ENCODE measurements at places on chromosomes 16 and 17.

DNA sequence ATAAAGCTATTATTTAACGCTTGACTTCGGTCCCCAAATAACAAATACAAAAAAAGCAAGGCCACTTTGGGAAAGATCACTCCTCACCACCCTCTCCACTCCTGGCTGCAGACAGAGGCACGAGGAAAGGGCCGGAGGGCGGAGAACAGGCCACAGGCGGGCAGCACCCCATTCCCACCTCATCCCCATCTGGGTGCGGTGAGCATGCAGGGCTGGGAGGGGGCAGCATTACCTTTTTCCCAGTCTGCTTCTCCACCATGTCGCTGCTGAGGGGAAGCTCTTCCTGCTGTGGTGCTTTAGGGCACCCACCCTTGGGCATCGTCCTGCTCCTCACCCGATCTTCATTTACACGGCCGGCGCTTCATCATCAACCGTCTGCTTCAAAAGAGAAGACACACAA is 99.2 kb downstream of the ZNF778 start:
- no peak for DNase-seq

DNA sequence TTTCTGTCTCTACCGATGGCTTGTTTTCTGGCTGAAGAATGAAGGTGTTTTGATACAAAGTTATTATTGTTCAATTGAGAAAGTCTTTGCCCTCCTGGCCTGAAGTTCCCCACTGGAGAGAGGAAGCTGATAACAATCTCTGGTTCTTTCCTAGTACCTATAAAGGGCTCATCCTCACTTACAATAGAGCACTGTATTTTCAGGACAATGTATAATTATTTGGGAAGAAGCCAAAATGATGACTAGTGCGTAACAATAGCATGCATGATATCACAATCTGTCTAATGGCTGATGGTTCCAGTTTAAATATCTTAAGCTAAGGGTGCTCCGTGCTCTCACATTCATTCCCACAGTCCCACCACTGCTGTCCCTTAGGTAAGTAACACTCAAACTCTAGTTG is 230.7 kb downstream of the IRX3 start:
- DNase-seq: no peak

GRCh38 chr16:27085182-27085581 is 18.5 kb downstream of the C16orf82 start:
- no peak for DNase-seq

GRCh38 chr16:22190081-22190775 is 15.8 kb upstream of the EEF2K start:
- DNase-seq: peak; percentile 94

DNA sequence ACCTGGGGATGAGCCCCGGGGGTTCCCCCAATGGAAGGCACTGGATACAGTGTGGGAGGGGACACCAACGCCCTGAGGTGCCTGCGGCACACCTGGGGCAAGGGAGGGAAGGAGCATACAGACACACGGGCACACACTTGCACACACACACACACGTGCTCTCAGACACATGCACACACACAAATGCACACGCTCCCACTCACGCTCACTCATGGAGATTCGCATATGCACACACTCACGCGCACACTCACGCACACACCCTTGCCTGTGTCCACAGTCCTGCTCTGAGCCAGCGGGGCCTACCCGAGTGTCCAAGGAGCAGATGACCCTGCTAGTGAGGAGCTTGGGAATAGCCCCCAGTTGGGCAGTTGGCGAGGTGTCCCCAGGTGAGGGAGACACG is 16.7 kb upstream of the PVALEF start:
- no peak for DNase-seq

GRCh38 chr17:79652999-79653643 is 42.3 kb upstream of the RBFOX3 start:
- DNase-seq: no peak

DNA sequence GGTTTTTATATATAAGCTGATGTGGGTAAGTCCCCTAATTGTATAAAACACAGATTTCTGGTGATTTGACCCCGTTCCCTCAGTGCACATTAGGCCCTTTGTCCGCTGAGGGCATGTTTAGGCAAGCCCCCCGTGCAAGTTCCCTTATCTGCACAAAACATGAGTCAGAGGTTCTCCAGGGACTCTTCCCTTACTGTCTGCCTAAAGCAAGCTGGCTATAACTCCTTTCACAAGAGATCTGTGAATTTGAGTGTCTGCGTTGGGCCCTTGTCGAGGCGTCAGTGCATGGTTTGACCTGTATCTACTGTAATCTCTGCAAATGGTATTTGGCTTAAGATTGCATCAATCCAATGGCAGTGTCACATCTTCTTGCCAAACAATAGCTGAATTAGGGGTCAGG is 712.8 kb downstream of the CDH8 start:
- DNase-seq: no peak

GRCh38 chr16:55437625-55438024 is 41.4 kb upstream of the MMP2 start:
- DNase-seq: peak; percentile 13

- DNase-seq: no peak
Observed at GRCh38 chr17:70034158-70034557, 40.9 kb upstream of the KCNJ16 start.

DNA sequence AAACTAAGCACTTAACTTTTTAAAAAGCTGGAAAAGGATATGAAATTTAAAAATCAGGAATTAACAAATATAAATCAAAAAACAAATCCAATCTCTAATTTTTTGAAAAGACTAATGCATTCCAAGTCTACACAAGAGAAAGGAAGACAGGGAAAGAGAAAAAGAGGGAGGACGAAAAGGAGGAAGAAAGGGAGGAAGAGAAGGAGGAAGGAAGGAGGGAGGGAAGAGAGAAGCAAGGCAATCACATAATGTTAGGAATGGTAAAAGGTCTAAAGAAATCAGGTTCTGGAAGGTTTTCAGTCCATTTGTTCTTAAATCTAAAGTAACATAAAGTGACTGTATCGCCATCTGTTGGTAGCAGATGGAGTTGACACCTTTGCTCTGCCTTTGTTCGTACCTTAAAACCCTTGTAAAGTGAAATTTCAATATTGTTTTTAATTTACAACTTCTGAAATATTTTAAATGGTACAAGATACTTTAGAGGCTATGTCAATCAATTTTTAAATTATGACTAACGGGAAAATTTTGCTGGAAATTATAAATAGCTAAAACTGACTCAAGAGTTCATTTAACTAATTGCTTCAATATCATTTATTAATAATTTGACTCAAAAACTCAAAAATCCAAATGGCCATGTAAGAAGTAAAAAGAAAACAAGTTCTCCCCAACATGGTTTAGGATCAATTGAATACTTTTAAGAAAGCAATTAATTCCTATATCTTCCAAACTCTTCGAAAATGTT is 20.4 kb upstream of the CDYL2 start:
- peak; percentile 65 for DNase-seq

GRCh38 chr17:43324205-43324893 is 74.4 kb upstream of the ARL4D start:
- DNase-seq: no peak

DNA sequence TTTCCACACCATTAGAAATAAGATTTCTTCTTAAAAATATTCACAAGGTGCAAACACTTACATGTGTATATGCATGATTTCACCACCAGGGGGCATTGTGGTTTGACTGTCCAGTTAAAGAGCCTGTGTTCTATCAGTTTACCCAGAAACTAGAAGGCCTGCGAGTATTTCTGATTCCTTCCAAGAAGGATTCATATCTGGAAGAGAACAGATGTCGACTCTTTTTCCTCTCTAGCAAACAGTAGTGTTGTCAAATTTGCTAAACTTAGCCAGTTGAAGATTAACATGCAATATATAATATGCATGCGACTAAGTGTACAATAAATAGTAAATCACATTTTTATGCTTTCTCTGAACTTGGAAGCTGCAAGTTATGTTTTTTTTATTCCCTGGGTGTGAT is 404.1 kb downstream of the WWOX start:
- DNase-seq: peak; percentile 66

DNA sequence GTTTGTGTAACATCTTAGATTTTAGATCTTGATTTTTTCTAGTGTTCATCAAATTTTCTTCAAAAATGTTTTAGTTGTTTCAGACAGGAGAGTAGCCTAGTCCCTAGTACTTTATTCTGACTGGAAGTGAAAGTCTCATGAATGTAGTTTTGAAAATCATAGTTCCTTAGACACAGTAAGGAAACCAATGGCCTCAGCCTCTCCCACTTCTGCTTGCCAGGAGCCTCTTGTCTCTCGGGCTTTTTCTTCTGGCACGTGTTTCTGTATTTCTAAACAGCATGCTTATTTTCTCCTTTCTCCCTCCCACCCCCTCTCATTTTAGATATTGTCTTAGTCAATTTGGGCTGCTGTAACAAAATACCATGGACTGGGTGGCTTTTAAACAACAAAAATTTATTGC is 9.8 kb downstream of the SLFN5 start:
- no peak for DNase-seq

DNA sequence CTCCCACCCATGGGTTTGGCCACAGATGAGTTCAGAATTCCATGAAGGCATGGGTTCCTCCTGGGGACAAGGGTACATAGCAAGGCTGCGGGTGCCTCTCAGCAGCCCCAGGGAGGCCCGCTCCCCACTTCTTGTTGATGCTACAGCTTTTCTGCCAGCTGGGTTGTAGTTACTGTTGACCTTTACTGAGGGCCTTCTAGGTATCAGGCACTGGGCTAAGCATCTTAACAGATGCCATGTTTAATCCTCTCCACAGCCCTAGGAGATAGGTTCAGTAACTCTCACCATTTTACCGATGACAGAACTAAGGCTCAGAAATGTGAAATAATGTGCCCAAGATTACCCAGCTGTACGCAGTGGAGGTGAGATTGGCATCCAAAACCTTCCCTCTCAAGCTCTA is 54.3 kb upstream of the DLX4 start:
- DNase-seq: no peak

DNA sequence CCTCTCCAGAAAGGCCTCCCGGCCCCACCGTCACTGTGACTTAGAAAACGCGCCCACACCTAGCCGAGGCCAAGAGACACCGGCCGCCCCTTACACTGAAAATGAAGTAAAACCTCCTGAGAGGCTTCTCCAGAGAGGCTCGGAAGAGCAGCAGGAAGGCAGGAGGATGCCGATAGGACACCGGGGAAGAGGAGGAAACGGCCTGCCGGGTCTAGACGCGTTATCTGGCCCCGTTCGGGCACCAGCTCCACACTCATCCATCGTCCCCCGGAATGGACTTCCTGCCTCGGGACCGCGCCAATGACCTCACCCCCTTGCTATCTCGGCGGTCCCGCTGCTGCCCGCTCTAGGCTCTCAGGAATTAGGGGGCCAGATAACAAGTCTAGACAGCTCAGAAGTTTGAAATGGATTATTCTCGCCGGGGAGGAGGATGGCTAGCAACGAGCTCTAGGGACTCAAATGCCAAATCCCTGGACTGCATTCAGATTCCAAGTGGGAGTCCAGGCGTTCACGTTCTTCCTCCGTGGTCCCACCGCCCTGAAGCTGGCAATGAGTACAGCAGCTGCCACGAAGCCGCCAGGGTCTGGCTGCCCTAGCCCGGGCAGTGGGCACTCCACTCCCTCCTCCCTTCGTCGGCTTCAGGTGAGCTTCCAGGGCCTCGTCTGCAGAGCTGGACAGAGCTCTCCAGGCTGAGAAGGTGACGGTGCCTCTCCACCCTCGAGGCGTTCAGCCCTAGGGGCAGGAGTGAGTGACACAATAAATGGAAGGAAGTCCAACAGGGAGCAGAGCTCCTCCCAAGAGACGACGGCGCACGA is 350.9 kb downstream of the FOXL1 start:
- DNase-seq: no peak

GRCh38 chr17:50559674-50560184 is 786 bp upstream of the CACNA1G start:
- peak; percentile 25 for DNase-seq

DNA sequence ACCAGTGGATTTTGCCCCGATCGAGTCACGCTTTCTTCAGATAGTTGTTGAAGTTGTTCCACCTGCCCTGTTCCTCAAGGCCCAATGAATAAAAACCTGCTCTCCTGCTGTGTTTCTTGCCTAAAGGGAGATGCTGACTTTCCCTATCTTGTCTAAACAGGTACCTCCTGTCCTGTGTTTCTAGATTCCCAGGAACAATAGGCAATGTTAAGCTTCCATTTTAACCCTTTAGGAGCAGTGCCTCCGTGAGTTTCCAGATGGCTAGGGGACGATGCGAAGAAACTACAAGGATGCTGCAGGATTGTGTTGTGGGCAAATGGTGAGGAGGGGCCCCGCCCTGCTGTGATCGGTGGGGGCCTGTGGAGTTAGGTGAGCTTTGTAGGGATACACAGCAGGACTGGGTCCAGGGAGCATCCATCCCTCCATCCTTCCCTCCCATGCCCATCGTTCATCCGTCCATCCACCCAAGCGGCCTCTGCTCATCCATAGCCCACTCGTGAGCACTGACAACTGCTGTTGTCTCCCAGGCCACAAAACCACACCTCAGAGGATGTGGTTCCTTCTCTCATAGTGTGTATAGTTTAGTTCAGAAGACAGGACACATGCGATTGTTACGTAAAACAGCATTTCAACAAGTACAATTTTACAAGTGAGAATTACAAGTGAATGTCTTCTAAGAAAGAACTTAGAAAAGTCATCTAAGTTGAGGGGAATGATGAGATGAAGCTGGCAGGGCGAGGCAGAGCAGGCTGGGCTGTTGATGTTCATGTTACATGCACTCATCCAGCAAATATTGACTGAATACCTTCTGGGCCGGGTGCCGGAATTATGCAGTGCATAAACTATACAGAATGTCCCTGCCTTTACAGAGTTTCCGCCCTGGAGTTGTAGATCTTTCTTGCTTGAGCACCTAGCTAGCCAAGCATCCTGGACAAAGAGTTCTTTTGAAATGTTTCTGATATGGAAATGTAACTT is 5.2 kb downstream of the ARSG start:
- DNase-seq: peak; percentile 82

GRCh38 chr17:73827627-73828291 is 183.5 kb upstream of the SDK2 start:
- DNase-seq: no peak

DNA sequence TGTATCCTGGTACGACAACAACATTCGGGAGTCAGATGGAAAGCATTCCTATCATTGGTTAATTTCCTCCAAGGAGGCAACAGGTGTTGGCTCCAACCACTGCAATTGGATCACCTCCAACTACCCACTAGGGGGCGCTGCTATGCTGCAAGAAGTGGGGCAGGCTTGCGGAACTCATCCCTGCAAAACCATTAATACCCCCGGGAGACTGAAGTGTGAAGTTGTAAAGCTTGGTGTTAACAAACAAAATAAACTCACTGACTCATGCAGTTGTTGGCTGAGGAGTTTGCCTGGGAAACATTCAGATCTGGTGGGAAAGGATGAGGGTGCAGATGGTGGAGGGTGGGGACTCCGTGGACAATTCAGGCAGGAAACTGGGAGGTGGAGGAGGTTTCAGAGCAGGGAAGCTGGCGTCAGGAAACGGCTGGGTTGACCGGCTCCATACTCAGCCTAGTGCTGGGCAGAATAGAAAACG is 84.9 kb downstream of the HS3ST2 start:
- DNase-seq: peak; percentile 33

GRCh38 chr17:39144416-39144840 is 7.0 kb downstream of the PLXDC1 start:
- no peak for DNase-seq
